Head of caudate nucleus (tissue), 42 donors: ENCODE measurements at places on chromosomes 2 and 18.

DNA sequence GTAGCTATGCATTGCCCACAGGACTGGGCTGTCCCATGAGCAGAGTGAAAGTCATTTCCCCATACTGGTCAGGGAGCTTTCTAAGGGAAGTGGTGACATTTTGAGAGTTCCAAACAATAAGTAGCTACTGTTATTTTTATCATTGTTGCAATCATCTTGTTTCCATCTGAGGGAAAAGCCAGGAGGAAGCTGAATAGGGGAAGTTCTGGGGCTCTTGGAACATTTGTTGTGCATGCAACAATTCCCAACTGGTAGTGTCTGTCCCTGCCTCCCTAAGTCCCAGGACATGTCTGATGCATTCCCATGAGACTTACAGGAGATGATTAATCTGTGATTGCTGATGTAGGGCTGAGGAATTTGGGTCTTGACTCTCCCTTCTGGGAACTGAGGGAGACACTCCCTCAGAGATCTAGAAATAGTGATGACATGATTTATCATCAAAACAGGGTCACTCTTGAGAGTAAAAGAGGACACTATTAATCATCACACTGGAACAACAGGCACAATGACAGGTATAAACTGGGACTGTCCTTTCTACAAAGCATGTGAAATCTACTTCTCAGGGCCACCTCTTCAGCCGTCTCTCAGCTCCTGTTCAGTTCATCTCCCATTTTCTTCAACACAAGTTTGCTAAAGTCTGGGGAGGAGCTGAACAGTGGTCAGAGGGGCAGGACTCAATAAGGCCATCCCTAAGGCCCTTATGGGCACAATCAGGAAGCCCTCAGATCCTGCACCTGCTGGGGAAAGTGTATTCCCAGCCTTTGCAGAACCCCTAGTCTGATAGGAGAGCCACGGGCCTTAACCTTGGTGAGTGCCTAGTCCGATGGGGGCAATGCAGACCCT, 28.0 kb upstream of the MARCO start:
- DNase-seq = no peak

DNA sequence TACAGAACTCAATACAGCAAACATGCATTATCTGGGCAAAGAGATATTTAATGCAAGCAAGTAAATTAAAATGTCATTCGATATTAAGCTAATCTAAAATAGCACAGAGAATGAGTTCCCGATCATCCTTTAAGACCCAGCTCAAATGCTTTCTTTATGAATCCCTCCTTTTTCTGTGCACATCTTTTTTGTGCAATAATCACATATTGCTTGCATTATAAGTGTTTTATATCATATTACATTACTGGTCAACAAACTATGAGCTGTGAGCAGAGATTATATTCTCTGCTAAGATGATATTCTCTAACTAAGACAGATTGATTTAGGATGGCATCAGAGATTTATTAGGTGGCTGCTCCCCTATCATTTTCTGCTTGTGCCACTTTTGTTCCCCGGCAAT, 146.1 kb downstream of the ERBB4 start:
- no peak for DNase-seq

- no peak for DNase-seq
Measured at GRCh38 chr2:71282493-71282892, 49.1 kb upstream of the ZNF638 start.

- peak; percentile 37 for DNase-seq
Measured at GRCh38 chr2:200408428-200409316, 101.2 kb downstream of the KCTD18 start.

GRCh38 chr2:200317975-200318374, 11.5 kb downstream of the SPATS2L start:
- no peak for DNase-seq

GRCh38 chr18:54671291-54671881, 80.3 kb downstream of the DYNAP start:
- DNase-seq = no peak

GRCh38 chr2:56741601-56742102, 557.9 kb downstream of the CCDC85A start:
- no peak for DNase-seq

DNA sequence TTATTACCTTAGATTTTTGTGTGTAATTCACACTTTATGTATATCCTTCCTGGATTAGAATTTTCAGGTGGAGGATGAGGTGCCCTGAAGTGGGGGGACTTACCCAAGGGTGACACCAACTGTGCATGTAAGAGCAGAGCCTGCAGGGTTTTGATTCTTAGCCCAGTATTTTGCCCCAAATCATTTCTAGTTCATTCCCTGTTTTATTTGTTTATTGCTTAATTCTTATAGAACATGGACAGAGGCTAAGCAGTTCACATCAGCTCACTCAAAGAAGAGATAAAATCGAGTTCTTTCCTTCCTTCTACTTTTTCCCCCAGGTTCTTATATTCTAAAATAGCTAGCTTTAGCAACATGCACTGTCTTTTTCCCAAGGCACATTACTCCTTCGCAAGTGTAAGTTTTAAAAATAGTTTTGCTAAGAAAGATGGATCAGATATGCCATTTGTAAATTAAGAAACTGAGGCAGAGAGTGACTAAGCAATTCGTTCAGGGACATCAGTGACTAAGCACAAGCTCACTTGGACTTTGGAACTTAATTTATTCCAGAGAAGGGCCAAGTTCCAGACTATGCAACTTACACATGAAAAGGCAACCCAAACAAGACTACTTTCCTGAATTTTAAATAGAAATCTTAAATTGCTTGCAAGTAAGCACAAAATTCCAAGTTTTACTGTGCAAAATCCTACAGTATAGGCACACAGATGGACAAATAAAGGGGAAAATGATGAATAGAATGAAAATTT, 427.9 kb upstream of the POU3F3 start:
- no peak for DNase-seq

DNA sequence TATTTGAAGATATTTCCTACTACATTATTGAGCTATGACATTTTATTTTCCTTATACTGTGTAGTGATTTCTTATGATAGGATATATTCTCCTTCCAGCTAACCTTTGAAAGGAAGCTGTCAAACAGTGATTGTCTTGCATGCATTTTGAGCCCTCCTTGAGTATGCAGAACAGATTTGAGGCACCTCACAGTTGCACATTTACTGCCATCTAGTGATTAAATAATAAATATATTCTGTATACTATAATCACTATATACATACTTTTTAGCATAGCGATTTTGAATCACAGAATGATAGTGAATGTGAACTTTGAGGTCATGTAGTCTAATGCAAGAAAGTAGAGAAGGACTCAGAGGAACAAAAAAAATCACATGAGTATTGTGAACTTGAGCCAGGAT, 268.4 kb upstream of the CDH19 start:
- DNase-seq = no peak

GRCh38 chr2:237663517-237664110, 36.2 kb downstream of the LRRFIP1 start:
- no peak for DNase-seq

DNA sequence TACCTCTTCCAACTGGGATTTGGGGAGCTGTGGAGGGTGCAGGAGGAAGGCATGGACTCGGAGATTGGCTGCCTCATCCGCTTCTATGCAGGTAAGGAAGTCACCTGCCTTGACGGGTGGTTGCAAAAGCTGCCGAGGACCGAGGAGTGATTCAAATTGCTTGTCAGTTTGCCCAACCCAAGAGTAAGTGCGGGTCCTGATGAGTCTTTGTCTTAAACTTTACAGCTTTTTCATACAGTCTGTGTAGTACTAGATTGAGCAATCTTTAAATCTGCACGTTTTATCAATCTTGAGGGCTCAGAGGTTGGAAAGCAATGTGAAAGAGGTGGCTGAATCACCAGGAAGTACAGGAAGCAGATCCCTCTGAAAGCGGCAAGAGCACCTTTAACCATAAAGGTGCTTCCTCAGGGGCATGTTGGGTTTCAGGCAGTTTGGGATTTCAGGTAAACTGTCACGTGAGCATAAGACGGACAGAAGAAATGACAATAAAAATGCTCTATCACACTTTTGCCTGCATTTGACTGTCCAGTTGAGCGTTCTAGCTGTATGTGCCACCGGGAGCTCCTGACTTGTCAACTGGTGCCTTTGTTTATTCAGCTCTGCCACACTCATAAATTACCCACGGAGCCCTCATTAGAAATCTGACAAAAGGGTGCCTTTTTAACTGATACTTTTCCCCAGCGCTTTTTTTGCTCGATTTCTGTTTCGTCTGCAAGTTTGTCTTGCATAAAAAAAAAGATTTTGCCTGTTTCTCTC, 2.0 kb downstream of the PHLPP1 start:
- DNase-seq = peak; percentile 44

GRCh38 chr2:173990245-173990644, 25.1 kb upstream of the SP3 start:
- no peak for DNase-seq

DNA sequence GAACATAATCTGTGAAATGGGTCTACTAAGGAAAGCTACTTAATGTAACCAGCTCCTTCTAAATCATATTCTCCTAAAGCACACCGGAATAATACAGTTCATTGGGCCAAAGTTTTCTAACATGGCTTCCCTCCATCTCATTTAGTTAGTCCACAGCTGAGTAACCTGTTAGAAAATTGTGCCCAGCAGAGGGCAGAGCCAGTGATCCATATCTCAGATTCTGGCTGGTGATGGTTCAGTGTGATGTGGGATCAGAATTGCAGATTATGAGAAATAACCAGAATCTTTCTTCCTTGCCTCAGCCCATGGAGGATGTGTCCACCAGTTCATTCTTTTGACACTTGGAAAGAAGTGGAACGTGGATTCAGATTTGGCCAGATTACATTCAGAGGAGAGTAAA, 9.4 kb upstream of the CTLA4 start:
- no peak for DNase-seq

GRCh38 chr18:32177530-32177929, 12.3 kb upstream of the MEP1B start:
- DNase-seq = no peak

- DNase-seq = no peak
Measured at GRCh38 chr18:56696966-56697365, 45.8 kb downstream of the WDR7 start.

DNA sequence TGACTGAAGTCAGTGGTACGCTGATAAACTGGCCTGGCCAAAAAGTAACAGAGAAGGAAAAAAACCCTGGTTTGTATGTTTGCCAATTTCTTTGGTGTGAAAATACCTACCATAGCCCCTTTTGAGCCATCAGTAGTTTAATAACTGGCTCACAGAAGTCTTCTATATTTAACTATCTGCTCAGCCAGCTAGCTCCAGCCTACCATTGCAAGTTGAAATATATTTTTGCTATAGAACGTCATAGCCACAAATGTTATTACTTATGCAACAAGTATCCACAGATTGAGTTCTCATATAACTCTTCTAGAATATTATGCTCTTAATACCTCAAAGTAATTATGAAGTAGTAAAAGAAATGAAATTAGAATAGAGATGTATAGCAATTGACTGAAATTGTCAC, 25.2 kb downstream of the RPE start:
- DNase-seq = no peak

- DNase-seq = no peak
Measured at GRCh38 chr2:160269365-160269764, 69.3 kb upstream of the ITGB6 start.

DNA sequence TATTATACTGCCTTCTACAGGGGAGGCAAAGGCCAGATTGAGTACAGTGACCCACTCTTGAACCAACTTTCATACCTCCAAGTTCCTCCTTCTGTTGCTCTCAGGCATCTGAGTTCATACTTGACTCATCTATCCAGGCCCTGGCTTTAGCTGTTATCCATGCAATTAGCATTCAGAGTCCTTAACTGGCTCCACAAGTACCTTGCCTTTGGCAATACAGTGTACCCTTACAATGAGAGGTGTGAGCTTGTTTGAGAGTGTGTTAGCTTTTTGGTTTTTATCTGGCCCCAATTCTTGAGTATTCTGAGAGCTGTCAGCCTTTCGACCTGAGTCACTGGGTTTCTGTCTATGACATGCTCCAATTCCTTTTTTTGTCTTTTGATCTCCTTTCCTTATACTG, 60.2 kb downstream of the EHD3 start:
- DNase-seq = no peak

- DNase-seq = no peak
Measured at GRCh38 chr2:19361325-19361990, 3.0 kb upstream of the OSR1 start.

- DNase-seq = no peak
Measured at GRCh38 chr2:190867212-190867611, 13.4 kb upstream of the GLS start.

GRCh38 chr18:21194871-21195771, 46.9 kb upstream of the GREB1L start:
- DNase-seq = no peak

GRCh38 chr18:59264121-59264571, 9.1 kb downstream of the RAX start:
- no peak for DNase-seq

DNA sequence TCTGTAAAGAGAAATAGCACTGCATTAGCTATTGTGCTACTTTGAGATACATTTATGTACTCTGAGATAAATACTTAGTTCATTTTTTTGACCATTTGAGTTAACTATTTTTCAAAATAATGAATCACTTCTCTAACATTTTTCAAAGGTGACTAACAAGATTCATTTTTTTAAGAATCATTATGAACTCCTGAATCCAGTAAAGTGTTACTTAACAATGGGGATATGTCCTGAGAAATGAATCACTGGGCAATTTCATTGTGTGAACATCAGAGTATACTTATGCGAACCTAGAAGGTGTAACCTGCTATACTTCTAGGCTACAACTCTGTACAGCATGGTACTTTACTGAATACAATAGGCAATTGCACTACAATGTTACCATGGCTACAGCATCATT, 355.8 kb downstream of the ARL6IP6 start:
- DNase-seq = no peak

- DNase-seq = no peak
Measured at GRCh38 chr18:31247574-31248199, 70.3 kb upstream of the DSG1 start.

- no peak for DNase-seq
Measured at GRCh38 chr2:153470867-153471266, 7.7 kb downstream of the RPRM start.

DNA sequence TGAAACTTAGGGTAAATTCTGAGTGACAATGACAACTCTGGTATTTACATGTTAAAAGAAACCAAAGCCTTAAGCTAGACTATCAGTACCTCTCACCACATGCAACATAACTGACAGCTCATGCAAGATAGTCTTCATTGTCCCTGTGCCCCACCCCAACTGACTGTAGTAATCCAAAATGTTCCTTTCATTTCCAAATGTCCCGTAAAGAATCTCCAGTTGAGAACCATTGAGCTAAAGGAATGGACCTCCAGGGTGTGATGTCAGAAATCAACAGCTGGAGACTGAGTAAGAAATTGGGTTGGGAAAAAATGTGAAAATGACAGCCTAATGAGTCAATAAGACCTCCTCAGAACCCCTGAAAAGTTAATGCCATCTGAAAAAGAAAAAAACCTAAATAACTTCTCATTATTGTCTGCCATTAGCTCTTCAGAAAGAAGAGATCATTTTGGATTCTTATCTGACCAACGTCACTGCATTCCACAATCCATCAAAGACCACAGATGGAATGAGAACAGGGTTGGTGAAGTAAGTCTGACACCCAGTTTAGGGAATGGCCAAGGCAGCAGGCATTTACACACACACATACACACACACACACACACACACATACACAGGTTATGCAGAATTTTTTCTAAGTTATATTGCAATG, 51.7 kb upstream of the ACVR2A start:
- no peak for DNase-seq
